CD14-positive monocyte (primary cell): ENCODE measurements at places on chromosomes 16 and 17. TPM values are rescaled to one million over a fixed set of nuclear protein-coding genes. Genes with fewer than 3 reads are reported as not detected.

DNA sequence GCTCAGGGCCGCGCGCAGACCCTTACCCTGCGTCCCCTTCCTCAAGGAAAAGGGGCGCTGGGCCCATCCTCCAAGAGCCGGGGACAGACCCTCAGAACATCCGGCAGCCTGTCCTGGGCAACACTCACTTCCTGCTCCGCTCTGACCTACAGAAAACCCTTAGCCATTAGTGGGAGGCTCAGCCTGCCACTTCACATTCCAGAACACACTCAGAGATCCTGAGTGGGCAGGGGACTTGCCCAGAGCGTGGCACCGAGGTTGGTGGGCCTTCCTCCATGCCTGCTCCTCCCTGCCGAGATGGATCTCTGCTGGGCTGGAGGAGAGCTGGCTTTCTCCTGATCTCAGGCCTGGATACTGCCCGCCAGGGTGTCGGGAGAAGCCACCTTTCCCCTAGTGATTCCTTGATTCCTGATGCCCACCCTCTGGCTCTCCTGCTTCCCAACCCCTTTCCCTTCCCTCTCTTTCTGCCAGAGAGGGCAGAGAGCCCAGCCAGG, 1.5 kb downstream of the SCARF1 start:
- peak; percentile 67 for DNase-seq

DNA sequence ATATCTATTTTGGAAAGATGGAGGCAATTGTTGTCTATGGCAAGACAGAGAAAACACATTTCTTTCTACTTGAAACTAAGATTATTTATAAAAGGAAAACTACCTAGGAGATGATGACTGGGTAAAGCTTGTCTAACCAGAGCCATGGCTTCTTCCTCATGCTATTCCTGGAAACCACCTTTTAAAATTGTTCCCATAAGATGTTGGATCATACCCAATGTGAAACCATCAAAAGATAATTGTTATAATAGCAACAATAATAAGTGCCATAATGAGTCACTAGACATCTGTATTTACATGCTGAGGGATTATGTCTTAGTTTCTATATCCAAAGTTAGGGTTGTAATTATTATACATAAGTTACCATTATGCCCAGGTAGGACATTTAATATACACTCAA, 428.4 kb downstream of the KCNJ2 start:
- DNase-seq = no peak

- DNase-seq = no peak
These were observed 8.3 kb downstream of the CCR7 start for GRCh38 chr17:40556884-40557414.

- DNase-seq = no peak
These were observed 2.1 kb upstream of the RNPS1 start for GRCh38 chr16:2270070-2270462.

DNA sequence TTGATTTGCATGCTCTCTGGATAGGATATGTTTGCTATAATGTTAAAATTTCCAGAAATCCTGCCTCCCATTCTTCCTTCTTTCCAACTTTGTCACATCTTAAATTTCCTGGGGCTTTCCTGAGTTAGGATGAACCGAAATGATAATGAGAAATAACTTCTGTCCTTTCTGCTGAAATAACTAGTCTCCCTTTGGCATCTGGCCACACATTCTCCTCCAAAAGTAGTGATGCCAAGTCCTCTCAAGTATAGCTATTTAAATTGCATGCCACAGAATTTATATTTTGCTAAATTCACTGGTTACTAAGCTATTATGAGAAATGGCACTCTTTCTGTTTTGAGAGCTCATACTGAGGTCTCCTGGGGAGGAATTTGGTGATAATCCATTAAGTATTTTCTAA, 30.6 kb downstream of the FAM20A start:
- DNase-seq = no peak

TANGO6 gene
- polyA plus RNA-seq = 7.3 TPM

CLEC19A gene
- polyA plus RNA-seq = not detected in 2 replicates

- no peak for DNase-seq
These were observed 176.6 kb upstream of the IRX6 start for GRCh38 chr16:55147396-55147795.

DNA sequence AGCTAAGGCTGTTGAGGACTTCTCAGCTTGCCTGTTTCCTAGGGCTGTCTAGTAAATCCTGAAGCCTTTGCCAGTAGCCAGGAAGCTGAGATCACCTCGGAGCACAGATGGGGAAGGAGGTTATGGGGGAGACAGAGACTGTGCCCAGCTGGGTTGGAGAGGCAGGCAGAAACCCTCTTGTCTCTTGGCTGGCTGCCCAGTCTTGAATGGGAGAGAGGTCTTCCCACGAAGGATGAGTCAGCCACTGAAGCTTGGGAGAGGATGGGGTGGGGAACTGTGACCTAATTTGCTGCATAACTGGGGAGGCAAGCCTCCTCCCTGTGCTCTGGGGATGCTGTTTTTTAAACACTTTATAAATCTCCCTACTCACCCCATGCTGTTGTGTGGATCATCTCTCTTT, 69.8 kb downstream of the SHISA9 start:
- no peak for DNase-seq

DNA sequence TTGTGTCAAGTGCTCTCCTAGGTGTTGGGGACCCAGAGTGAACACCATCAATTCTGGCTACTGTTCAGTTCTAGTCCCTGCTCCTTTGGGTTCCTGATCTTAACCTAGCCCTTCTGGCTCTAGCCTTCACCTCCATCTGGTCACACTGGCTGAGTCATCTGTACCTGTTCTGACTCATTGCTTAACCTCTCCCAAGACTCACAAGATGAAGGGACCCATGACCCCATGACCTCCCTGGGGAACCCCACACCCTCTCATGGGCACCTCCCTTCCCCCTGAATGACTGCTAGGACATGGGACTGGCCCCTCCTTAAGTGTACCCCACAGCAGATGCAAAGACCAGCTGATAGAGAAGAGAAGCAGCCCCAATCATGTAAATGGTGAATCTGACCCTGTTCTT, 345.8 kb upstream of the CDH5 start:
- DNase-seq = no peak

GRCh38 chr16:19687279-19687678, 30.7 kb downstream of the KNOP1 start:
- no peak for DNase-seq

GRCh38 chr16:75529959-75530358, 5.9 kb downstream of the CHST5 start:
- no peak for DNase-seq

DNA sequence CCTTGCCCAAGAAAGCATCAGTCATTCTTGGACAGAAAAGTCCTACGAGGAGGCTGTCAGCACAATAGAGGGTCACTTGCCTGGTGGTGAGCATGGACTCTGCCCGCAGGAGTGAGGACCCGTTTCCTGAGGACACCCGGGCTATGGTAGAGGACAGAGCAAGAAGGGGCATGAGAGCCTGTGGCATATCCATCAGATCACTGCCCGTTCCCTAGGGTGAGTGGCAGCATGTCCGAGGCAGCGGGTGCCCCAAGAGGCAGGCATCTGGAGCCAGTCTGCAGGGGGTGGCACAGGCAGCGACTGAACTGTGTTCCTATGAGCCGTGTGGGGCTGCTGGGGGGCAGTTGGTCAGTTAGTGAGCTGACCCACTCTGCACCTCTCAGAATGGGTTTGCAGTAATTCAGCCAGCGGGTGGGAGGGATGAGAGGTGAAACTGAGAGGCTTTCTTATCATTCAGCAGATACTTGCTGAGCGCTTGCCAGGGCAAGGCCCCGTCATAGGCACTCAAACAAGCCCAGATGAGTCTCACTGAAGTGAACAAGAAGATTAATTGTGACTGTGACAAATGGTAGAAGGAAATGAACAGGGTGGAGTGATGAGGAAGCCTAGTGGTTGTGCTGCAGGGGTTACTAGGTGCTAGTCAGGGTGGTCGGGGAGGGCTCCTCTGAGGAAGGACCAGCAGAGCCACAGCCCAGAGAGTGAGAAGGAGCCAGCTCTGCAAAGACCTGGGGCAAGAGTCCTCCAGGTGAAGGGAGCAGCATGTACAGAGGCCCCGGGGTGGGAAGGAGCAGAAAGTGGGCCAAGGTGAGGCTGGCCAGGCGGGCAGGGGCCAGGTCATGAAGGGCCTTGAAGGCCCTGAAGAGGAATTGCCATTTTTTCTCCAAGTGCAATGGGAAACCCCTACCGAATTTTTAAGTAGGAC, 87.9 kb downstream of the CLEC16A start:
- no peak for DNase-seq

GRCh38 chr17:51914577-51914976, 243.9 kb downstream of the CA10 start:
- no peak for DNase-seq

DNA sequence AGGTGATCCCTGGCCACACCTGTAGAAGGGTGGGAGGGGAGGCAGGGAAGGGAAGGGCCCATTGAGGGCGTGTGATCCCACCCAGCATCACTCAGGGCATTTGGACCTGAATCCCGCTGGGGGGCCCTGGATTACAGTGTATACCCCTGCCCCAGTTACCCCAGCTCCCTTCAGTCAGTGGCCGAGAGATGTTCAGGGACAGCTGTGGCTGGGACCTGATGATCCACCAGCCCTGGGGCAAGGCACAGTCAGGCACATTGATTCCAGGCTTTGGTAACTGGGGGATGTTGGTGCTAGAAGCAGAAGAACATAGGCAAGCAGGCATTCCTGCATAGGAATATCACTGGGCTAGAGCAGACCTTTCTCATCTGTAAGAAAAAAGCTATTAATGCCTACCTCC, 170.3 kb downstream of the FOXL1 start:
- DNase-seq = no peak

GRIN2C gene
- polyA plus RNA-seq = 0.04 and 0.05 TPM in 2 replicates

PRAC2 gene
- polyA plus RNA-seq = not detected in 2 replicates

GRCh38 chr16:77041468-77041867, 149.5 kb upstream of the MON1B start:
- no peak for DNase-seq

DNA sequence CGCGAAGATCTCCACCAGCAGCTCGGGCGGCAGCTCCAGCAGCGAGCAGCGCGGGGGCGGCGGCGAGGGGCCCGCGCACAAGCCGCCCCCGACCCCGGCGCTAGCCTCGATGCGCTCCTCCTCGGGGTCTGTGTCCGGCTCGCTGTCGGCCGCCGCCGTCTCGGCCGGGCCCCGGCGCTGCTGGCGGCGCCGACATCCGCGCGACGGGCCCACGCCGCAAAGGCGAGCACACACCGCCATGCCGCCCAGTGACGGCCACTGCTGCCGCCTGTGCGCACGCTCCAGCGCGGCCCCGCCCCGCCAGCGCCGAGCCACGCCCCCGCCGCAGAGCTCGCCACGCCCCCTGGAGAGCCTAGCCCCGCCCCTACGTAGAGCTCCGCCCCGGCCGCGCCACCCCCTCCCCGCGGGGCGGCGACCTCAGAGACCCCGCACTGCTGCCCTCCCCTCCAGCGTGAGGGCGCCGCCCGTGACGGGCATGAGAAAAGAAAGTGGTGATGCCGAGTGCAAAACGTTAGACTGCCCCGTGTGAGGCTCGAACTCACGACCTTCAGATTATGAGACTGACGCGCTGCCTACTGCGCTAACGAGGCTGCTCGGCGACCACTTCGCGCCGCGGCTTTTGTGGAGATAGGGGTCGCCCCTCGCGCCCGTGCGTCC, at the start of gene FBXO31:
Gene FBXO31 (minus strand): TSS at position 272 of the 657 bp plus-strand sequence. CDS start 32 bp downstream, at position 240.
- DNase-seq = peak; percentile 64

GINS2 gene
- not detected for polyA plus RNA-seq

CD19 gene
- 0.65 TPM for polyA plus RNA-seq

CLEC3A gene
- not detected for polyA plus RNA-seq

DNA sequence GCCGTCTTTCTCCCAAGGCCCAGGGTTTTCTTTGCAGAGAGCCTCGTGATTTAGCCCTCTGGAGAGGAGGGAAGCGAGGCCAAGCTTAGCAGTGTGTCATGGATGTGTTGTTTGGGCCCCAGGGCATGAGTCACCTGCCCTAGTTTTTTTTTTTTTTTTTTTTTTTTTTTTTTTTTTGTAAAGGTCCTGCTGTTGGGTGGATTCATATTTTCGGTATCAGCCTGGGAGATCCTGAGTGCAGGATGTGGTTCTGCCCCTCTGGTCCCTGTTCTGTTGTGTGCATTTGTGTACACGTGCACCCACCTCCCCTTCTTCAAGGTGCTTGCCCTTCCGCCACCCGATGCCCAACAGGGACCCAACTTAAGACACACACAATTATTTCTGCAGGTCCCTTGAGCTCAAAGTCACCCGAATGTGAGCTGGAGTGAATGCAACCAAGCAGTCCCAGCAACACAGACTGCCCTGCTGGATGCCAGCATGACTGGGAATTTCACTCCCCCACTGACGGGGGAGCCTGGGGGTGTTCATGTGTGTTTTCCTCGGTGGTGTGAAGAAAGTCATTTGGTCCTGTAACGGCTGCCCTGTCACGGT, 265.8 kb upstream of the TNRC6C start:
- DNase-seq = no peak

DNA sequence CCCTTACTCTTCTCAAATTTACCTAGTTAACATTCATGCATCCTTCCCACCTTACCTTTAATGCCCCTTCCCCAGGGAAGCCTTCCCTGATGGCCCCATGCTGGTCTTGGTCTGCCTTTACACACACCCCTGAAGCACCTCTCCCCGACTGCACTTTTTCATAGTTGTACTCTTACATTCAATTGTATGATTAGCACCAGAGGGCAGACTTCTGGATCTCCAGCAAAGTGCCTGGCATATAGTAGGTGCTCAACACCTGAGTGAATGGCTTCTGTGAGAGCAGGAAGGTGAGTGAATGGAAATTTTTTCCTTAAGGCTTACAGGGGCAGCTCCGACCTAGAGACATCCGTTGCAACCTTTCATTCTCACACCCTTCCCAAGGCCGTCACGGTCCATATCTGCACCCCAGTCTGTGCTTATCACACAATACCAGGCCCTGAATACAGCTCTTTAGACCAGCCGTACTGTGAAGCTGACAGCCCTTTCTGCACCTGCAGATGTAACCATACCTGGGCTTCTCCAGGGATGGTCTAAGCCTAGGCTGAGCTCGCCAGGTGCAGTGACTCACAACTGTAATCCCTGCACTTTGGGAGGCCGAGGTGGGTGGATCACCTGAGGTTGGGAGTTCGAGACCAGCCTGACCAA, 4.4 kb downstream of the PGAP3 start:
- no peak for DNase-seq

GRCh38 chr16:89847051-89847939, 19.0 kb downstream of the SPIRE2 start:
- DNase-seq = no peak

DNA sequence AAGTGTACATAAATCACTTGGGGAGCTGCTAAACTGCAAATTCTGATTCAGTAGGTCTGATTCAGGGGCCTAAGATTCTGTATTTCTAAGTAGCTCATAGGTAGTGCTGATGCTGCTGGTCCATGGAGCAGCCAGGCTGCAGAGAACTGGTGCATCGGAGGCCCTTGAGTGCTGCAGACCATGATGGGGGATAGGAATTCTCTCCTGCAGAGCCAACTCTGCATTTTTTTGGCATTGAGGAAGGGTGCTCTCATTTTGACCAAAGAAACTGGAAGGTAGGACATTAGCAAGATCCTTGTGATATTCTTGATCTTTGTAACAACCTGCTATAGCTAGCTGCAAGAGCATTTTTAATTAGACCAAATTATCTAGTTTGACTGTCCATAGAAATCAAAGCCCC, 4.7 kb downstream of the HOXB2 start:
- DNase-seq = no peak

MYO15B gene
- polyA plus RNA-seq = 0.62 TPM

CES5A gene
- not detected for polyA plus RNA-seq
